Ovary (tissue), 10 donors: ENCODE measurements at places on chromosomes 16 and 17. TPM values are rescaled to one million over a fixed set of nuclear protein-coding genes. Genes with fewer than 3 reads are reported as not detected.

DNA sequence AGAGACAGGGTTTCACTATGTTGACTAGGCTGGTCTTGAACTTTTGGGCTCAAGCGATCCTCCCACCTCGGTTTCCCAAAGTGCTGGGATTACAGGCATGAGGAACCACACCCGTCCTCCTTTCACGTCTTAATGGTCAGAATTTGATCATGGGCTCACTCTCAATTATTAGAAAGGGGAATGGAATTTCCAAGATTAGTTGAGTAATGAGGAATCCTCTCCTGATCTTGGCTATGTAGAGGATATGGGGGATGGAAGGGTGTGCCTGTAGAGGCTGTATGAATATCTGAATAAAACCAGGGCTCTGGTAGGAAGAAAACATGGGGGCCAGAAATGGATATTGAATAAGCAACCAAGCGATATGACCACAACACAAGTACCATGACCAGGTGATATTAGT lies 25.9 kb upstream of the SMURF2 start:
- no peak overlapping the region for H3K27ac ChIP-seq
- no peaks in the 10 kb centered on the region for H3K4me1 ChIP-seq
- H3K4me3 ChIP-seq: no peak overlapping the region
- no peak for DNase-seq

- no peak overlapping the region for H3K27ac ChIP-seq
- H3K4me1 ChIP-seq: peaks cover 11% of the 10 kb centered on the region
- DNase-seq: no peak
Measured at GRCh38 chr17:46947216-46947615, 24.3 kb downstream of the GOSR2 start.

DNA sequence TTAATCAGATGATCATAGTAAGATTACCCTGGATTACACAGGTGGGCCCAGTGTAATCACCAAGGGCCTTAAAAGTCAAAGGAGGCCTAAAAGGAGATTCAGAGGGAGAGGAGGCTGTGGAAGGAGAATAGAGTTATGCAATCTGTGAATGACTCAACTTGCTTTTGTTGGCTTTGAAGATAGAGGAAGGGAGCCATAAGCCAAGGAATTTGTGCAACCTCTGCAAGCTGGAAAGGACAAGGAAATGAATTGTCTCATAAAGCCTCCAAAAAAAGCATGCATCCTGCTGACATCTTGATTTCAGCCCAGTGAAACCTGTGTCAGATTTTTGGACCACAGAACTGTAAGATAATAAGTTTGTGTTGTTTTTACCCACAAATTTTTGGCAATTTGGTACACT lies 109.6 kb downstream of the CNTNAP4 start:
- no peaks in the 10 kb centered on the region for H3K27me3 ChIP-seq
- no peak overlapping the region for H3K4me3 ChIP-seq
- no peak overlapping the region for H3K27ac ChIP-seq
- DNase-seq: no peak
- no peaks in the 10 kb centered on the region for H3K4me1 ChIP-seq

- no peak overlapping the region for H3K4me3 ChIP-seq
- no peaks in the 10 kb centered on the region for H3K36me3 ChIP-seq
- H3K27me3 ChIP-seq: no peaks in the 10 kb centered on the region
Measured at GRCh38 chr17:27548369-27548768, 82.6 kb upstream of the LGALS9 start.

GRCh38 chr16:876041-876335 lies 75.5 kb upstream of the GNG13 start:
- H3K36me3 ChIP-seq: no peaks in the 10 kb centered on the region
- no peak for DNase-seq
- no peaks in the 10 kb centered on the region for H3K4me1 ChIP-seq
- no peak overlapping the region for H3K27ac ChIP-seq
- no peaks in the 10 kb centered on the region for H3K27me3 ChIP-seq

Gene SLC35G6
- total RNA-seq: not detected

Gene GPRC5B
- total RNA-seq: 27.9 TPM

Gene MYH8
- total RNA-seq: not detected

Gene ICAM2
- 8.9 TPM for total RNA-seq

Gene CBX2
- total RNA-seq: 4.8 TPM
